Stimulated activated CD8-positive, alpha-beta memory T cell treated with anti-CD3 and anti-CD28 coated beads, Interleukin-7, amount 100 ng/mL, for 24 hours (primary cell): ENCODE measurements at places on chromosomes 3 and 15.

DNA sequence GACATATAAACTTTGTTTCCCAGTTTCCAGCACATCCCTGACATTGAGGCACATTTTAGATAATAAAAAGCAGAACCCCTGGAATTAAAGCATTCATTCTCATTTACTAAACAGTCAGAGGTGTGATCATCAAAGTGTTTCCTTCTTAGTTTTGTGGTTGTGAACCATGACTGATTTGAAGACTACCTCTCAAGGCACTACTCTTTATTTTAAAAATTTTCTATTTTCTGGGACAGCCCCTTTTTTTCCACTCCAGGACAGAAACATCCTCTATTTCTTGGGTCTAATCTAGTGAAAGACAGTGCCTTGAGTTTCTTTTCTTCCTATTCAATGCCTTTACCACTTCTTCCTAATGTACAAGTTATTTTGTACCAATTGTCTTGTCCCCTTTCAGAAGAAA is 5.2 kb downstream of the SST start:
- no peak for DNase-seq

DNA sequence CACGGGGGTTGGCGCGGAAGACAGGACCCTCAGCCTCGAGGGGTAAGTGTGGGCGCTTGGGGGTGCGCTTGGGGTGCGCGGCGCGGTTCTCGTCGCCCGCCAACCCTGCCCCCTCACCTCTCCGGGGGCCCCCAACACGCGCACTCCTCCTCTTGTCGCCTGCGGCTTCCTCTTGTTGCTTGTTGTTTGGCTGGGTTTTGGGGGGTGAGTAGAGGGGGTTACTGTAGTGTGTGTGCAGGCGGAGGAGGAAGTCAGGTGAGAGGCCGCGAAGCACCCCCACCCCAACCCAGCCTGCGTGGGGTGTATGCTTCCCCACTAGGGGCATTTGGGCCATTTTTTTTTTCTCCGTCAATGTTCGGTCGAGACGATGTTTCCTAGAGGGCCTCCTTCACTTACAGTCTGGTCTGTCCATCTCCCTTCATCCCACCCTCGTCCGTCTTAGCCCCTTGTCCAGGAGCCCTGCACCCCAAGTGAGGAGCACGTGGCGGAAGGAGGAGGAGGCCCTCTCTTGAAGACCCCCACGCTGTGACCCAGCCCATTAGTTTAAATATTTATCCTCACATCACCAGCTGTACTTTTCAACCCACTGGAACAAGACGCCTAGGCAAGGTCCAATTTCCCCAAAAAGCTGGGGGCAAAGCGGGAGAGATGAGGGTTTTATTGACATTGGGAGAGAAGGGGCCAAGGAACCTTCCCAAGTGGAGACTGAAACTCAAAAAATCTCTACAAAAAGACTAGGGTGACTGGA is 20.4 kb upstream of the SATB1 start:
- peak; percentile 51 for DNase-seq

- no peak for DNase-seq
These were observed 57.9 kb downstream of the TRAK1 start for GRCh38 chr3:42148982-42149432.

GRCh38 chr3:177473903-177474302 is 276.6 kb upstream of the TBL1XR1 start:
- no peak for DNase-seq

GRCh38 chr15:53976844-53977392 is 1.3 kb upstream of the UNC13C start:
- DNase-seq = no peak

DNA sequence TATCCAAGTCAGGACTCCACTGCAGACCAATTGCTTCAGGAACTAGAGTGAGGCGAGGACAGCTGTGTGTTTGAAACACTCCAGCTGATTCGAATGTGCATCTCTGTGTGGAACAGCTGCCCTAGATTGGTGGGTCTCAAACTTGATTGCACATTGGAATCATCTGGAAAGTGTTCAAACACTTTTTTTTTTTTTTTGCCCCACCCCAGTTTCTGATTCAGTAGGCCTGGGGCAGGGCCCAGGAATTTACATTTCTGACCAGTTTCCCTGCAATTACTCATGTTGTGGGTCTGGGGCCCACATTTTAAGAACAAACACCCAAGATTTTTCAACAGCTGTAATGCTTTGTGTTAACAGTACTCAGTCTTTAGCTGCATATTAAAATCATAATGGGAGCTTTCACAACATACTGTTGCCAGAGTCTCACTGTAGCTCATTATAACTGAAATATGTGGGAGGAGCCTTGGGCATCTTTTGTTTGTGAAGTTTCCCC is 156.6 kb downstream of the NR1D2 start:
- no peak for DNase-seq

- no peak for DNase-seq
These were observed 297.9 kb downstream of the GABRG3 start for GRCh38 chr15:27268923-27269322.

- peak; percentile 5 for DNase-seq
These were observed 412 bp upstream of the CTXN2 start for GRCh38 chr15:48190932-48191573.

DNA sequence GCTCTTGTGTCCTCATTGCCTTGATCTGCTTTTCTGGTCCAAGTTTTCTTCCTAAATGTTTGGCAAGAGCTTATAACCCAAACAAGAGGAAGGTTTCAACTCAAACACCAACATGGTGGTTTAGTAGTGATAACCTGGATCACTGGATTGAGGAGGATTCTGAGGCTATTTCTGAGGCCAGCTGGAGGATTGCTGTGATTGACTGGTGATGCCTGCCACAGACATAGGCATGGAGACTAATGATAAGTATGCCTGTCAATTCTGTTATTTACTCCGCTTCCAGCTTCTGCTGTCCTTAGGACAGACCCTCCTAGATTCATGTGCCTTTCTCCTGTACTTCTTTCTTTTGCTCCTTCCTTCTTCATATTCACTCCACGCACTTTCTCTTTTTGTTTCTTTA is 150.5 kb downstream of the SHQ1 start:
- DNase-seq = no peak

DNA sequence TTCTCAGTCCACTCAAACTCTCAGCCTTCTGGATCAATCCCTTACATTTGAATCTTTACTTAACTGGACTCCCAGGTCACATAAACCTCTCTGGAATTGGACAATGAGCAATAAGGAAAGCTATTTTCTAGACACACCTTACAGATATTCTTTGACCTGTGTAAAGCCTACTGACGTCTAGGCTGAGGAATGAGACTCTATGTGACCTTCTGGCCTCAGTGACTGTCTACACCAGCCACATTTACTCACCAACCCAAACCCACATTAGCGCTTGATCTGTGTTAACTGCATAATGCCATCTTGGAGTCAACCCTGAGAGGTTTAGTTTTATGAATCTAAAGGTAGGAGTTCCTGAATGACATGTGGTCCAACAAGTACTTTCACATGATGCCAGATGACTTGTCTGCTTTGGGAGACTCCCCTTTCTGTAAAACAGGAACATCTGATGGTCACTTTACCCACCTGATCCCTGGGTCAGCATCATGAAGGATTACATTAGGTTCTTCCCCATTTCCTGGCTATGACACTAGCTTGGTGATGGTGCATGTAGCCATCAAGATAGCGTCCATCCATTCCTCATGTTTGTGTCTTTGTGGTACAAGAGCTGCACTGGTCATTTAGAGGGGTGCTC is 11.4 kb upstream of the COMMD2 start:
- DNase-seq = no peak

- no peak for DNase-seq
These were observed 342.5 kb upstream of the TGFBR2 start for GRCh38 chr3:30263925-30264313.

DNA sequence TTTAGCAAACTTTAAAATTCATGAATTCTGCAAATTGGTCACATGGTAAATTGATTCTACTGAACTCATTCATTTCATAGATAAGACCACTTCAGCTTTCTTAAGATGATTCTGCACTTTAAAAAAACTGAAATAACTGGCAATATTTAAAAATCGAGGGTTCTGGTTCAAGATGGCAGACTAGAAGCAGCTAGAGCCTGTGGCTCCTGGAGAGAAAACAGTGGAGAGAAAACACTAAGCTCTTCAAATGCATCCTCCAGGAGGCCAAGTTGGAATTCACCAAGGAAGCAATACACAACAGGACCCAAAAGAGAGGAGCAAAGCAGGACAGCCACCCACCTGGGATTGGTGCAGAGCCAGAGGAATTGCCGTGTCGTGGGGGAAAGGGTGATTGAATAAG is 132.1 kb downstream of the SPATA16 start:
- no peak for DNase-seq

- DNase-seq = no peak
These were observed 13.6 kb downstream of the MRPS25 start for GRCh38 chr3:15051531-15051930.

- DNase-seq = no peak
These were observed 9.5 kb downstream of the TADA3 start for GRCh38 chr3:9782770-9783169.

DNA sequence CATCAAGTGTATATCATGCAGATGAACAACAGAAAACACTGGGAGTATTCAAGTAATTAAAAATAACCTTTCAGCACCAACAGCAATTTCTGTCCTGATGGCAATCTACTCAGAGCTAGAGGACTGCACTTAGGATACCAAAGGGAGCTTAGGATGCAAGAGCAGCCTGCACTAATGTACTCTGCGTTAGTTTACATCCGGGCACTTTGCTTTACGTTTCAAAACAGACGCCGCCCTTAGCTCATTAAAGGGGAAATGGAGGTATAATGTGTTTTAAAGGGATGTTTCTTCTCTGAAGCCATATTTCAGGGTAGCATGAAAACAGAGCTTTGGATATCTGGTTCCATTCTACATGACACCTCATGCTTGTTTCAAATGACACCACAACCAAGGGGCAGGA is 14.0 kb upstream of the B3GNT5 start:
- DNase-seq = no peak

DNA sequence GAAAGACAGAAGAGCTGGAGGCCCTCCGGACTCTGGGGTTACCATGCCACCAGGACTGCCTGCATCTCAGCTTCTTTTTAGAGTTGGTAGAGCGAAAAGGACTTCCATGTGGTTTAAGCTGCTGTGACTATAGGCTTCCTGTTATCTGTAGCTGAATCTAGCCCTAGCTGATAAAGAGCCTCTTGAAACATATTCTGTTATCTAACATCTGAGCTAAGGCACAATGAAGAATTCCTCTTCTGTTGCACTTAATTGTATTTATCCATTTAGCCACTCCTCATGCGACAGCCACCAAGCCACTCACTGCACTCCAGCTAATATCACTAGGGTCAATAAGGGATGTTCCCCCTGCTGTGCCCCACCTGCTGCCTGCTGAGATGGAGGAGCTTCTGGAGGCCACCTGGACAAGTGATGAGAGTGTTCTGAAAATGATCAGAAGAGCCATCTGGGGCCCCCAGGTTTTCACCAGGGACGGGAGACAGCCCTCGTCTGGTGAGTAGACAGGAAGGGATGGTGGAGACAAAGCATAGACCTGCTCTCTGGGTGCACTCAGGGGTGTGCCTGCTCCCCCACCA is 94.6 kb upstream of the PLXNA1 start:
- DNase-seq = no peak

GRCh38 chr3:152331018-152331541 is 62.4 kb downstream of the MBNL1 start:
- DNase-seq = no peak

DNA sequence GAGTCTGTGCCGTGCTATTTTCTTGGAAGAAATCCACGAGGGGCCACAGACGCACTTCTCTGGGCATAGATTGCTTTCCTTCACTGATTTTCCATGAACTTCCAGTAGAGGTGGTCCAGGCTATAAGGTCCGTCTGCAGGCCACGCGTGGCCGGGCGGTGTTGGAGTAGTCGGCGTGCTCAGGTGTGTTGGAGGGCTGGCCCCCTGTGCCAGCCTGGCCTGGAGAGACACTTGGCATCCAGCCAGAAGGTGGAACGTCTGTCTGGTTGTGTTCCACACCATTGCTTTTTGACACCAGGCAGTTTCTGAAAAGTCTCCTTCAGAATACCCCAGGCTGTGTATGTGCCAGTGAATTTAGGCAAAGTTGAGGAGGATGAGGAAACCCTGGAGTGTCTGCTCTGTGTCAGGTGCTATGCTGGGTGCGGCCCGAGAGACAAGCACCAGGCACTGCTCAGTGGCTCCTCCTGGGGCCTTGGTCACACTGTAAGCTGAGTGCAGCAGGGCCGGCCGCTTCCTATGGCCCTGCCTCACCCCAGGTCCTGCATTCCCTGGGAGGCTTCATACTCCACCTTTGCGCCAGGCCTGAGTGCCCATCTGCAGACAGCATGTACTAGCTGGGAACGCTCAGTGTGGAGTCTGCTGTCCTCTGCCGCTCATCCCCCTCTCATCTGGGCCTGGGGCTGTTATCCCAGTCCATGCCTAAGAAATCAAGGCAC is 52.1 kb upstream of the TAMM41 start:
- DNase-seq = no peak

- DNase-seq = no peak
These were observed 121.6 kb downstream of the SMAD6 start for GRCh38 chr15:66823601-66824000.

DNA sequence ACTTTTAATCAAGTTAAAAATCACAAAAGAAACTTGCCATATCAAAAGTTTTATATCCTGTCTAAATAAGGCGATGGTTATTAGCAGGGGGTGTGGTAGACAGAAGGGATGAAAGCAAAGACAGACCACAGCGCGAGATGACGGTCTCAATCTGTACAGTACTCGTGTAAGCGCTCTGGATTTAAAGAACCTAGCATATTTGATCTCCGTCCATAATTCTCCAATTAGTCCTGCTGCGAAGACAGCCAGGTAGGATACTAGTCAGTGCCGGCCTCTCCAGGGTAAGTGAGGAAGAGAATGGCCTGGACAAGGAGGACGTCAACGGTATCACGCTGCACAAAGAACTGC is 701 bp downstream of the SGO1 start:
- DNase-seq = no peak

- DNase-seq = no peak
These were observed 171.8 kb downstream of the FEZF2 start for GRCh38 chr3:62201438-62202035.

DNA sequence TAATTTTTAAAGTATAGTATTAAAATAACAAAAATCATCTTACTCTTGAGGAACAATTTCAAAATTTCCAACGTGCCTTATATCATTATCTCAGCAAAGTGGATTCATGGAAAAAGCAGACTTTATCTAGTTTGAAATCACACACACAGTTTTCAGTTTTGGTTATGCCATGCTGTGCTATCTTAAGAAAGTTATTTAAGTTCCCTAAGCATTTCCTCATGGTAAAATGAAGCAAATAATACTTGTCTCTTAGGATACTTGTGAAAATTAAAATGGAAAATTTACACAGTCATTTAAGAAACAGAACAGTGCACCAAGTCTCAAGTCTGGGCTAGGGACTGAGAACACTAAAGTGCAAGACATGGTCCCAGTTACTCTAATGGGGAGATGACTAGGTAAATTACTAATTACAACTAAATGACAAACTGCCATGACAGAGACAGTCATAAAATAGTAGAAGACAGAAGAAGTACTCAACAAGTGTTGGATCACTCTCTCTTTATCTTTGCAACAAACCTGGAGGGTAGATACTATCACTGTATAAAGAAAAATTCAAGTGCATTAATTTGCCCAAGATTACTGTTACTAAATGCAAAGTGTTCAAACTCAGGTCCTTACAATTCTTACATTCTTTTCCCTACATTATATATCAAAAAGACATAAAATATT is 44.8 kb downstream of the DMXL2 start:
- DNase-seq = no peak
